ENCODE measurements at places on chromosomes 4 and X.

DNA sequence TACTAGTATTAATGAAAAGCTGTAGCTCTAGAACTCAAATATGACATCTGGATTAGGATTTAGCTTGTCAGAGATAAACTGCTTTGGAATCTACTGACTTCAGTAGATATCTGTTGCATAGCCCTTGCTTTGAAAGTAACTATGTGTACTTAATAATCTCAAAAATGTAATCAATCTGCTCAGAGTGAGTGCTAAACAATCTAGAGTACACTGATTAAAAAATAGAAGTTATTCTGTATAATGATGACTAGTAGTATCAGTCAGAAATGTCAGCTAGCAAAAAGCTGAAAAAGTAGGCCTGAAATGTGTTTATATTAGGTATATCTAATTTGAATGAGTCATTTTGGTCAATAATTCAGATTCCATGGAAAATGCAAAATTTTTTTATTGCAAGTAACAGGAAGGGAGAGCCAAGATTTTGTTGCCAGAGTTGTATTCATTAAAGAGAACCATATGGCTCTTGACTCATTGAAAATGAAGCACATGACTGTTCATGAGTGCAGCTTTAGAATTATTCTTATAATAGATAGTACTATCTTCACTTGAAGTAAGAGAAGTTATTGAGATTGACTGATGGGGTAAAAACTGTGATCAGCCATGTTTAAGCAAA lies 20.0 kb downstream of the CLCN3 start:
- no peak for DNase-seq

- DNase-seq = no peak
These were observed 175.8 kb upstream of the PITX2 start for GRCh38 chr4:110798687-110799086.

DNA sequence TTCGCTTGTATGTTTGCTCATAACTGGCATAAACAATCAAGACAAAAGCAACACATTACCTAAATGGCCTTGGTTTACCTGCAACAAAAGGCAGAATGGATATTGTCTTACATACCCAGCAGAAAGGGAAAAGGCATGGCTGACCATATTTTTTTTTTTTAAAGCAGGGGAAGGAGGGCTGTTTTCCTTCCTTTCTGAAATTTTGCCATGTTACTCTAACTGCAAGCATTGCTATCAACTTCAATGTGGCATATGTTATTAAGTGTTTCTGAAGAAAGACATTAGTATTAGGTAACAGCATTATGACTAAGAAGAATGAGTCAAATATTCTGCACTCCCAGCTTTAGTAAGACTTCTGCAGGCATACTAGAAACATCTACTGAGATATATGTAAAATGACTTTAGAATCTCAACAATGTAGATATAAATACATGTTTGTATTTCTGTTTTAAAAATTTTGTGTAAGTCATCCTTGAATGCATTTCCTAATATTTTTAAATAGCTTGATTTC lies 512.6 kb upstream of the FAM241A start:
- DNase-seq = no peak

DNA sequence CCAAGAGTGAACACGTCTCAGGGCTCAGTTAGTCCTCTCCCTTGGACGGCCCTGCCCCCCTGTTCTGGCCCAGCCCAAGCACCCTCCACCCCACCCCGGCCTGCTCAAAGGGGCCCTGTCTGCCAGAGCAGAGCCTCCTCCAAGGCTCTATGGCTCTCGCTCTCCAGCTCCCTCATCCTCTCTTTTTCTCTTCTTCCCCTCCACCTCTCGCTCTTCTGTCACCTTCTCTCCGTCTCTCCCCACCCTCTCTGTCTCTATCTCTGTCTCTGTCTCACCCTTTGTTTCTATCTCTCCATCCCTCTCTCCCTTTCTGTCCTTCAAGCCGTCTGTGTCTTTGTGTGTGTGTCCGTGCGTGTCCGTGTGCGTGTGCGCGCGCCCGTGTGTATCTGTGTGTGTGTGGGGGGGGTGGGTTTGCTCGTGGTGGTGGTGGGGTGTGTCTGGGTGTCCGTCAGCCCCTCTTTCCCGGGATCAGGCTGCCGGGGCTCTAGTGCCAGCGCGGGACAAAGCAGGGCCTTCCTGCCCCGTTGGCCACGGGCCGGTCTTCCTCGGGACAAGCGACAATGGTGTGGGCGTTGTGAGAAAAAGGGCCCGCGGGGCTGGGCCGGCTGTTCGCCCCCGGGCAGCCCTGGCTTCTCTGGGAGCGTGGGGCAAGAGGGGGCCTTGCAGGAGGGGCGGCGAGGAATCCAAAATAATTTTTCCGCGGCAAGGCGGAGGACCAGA lies 8.7 kb downstream of the FRG2 start:
- DNase-seq = no peak

DNA sequence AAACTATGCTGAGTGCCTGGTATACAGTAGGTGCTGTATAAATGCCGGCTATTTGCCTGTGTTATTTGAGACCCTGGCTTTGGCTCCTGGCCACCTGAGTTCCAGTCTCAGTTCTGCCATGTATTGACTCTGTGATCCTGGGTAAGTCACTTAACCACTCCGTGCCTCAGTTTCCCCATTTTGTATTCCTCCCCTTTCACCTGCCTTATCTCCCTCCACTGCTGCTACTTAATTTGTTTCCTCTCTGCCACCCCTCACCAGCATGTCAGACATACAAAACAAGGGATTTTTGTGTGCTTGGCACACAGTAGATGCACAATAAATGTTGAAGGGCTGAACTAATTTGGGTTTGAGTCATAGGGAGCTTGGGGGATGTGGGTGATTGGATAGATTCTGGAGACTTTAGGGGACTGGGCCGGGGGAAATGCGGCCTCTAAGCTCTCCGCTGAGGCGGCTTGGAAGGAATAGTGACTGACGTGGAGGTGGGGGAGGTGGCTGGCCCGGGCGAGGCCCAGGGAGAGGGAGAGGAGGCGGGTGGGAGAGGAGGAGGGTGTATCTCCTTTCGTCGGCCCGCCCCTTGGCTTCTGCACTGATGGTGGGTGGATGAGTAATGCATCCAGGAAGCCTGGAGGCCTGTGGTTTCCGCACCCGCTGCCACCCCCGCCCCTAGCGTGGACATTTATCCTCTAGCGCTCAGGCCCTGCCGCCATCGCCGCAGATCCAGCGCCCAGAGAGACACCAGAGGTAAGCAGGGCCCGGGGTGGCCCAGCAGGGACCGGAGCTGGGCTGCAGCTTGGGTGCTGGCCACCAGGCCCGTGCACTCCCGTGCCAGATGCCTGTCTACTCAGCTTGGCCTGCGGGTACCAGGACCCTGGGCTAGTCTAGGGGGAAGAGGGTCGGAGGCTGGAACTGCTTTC lies at the start of gene TIMP1:
TIMP1 (plus strand) TSS at position 706 of the 917 bp plus-strand sequence. CDS start 980 bp downstream, outside the sequence.
- peak; percentile 69 for DNase-seq

GRCh38 chr4:147837854-147838253 lies 106.0 kb downstream of the ARHGAP10 start:
- DNase-seq = no peak

GRCh38 chr4:154030746-154031145 lies 241.9 kb upstream of the SFRP2 start:
- DNase-seq = no peak

GRCh38 chrX:141176586-141177451 lies at the start of gene LDOC1:
Gene LDOC1 (minus strand): TSS chrX:141177129. CDS start chrX:141177021, 108 bp downstream.
- DNase-seq = peak; percentile 65

DNA sequence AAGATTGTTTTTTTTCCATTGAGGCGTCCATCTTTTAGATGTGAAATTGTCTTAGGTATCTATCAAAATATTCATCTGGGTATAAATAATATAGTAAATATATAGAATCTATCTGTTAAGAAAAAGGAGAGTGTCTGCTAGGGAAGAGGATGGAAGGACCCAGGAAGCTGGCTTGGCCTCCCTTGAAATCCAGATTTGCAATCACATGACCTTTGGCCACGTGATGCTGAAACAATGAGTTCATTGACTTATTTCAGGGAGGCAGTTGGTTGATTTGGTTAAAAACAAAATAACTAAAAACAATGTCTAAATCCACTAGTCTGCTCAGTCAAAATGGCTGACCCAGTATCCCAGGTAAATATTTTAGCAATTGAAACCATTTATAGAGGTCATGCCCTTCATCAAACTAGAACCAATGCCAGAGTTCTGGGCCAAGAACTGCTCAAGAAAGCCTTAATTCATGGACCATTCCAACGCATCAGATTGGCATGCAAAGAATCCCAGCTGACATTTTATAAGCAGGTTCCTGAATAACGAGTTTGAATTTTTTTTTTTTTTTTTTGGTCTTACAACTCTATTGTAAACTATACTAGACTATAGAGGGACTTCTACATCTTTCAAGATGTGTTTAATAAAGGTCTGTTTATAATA lies 172.7 kb downstream of the MID1 start:
- no peak for DNase-seq

Measured in activated T-cell treated with anti-CD3 and anti-CD28 coated beads for 24 hours (primary cell).